ENCODE measurements at places on chromosomes 4 and X.

DNA sequence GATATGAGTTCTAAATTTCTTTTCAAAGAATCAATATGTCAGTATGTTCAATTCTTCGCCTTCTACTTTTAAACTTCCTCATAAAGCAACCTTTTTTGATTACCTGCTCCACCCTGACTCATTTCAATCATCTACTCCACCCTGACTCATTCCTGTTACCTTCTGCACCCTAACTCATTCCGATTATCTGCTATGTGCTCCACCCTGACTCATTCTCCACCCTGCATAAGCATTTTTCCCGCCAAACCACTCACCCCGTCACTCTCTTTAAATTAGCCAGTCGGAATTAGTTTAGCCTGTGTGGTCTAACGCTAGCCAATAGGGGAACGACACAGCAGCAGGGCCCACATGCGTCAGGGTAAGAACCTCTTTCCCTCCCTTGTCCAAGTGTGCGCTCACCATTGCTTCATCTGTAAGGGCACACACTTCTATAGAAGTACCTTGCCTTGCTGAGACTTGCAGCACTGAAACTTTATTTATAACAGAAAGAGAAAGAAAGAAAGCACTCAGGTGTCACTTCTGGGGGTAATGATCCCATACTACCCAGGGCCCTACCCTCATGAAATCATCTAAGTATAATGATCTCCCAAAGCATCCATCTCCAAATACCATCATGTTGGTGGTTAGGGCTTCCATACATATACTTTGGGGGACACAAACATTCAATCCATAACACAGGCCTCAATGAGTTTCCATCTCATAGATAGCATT, 875.2 kb downstream of the RAPGEF2 start:
- no peak for DNase-seq

- DNase-seq, result peak; percentile 35
Measured at GRCh38 chr4:140092094-140092851, 61.7 kb downstream of the MAML3 start.

DNA sequence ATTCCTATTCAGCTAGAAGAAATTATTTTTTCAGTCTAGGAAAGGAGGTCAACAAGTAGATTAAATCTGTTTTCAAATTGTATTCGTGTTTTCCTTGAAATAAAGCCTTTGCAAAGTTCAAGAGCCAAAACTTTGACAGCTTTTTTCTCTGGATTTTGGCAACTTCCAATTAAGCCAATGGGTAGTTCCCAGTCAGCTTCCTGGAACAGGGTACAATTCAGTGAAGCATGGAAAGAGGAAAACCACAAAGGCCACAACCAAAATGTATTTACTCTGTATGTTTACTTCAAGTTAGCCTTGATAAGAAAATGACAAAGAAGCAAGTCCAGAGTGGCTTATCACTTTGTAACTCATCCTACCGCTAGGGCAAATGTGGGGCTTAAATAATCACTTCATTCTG, 188.6 kb downstream of the COMMD8 start:
- no peak for DNase-seq

DNA sequence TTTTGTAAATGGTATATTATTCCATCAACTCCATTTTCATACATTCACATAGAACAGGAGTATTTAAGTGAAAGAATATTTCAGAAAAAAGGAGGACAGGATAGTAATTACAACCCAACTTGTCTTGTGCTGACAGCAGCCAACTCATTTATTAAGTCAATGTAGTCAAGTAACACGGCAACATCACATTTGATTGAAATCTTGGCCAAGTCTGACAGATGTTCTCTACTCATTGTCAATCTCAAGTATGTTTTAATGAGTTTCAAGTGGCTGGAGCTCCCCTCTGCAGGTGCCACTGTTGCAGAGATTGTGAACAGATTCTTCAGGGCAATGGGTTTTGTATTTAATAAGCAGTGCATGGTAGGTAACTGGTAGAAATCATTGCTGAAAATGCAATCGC, 332.5 kb downstream of the C4orf33 start:
- no peak for DNase-seq

DNA sequence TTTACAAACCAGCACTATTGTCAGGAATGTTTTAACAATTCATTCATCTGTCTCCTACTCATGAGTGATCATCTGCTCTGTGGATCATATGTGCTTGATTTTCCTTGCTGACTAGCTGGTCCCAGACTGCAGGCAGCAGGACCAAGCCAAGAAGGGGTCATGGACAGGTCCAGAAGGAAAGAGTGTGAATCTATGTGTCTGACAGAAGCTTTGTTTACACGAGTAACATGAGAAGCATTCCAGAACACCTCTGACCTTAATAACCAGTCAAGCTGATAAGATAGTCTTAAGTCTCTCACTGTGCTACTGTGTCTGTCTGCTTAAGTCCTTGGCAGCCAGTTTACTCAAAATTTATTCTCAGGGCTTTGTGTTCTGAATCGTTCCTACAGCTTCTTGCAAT, 39.0 kb downstream of the GUCY1A1 start:
- no peak for DNase-seq

DNA sequence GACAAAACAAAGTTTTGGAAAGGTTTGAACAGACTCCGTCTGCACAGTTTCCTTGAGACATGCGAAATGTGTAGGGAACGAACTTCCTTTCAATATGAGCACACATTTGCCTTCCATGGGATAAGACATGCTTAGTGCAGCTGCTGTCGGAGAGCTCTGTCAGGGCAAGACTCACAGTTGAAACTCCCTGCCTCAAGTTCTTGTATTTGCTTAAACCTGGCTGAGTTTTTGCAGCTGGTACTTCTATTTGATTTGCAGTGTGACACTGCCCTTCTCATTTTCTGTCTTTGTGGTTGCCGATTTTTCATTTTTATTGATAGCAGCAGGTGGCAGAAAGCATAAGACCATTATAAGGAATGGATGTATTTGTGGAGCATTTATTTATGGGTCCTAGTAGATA, 18.2 kb upstream of the RHOH start:
- peak; percentile 32 for DNase-seq

- no peak for DNase-seq
Measured at GRCh38 chr4:186810613-186811150, 87.0 kb upstream of the FAT1 start.

GRCh38 chr4:184729946-184730345, 4.0 kb downstream of the CENPU start:
- DNase-seq, result no peak

DNA sequence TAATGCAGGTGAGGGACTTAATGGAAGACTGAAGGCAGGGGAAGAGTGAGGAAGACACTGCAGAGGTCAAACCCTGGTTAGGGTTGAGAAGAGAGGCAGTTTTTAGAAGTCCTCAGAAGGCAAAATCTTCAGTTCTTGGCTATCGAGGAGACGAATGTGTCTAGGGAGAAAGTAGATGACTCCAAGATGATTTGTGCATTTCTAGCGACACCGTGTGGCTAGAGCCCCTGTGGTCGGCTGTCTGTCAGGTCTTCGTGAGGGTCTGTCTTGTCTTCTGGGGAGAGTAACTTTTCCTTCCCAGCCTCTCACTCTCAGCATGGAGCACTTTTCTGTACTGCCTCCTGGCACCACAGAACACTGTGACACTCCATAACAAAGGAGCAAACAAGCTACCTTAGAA, 458.1 kb downstream of the STIM2 start:
- no peak for DNase-seq

- no peak for DNase-seq
Measured at GRCh38 chrX:11888421-11888820, 130.4 kb downstream of the MSL3 start.

- no peak for DNase-seq
Measured at GRCh38 chr4:161828061-161828460, 335.7 kb downstream of the FSTL5 start.

DNA sequence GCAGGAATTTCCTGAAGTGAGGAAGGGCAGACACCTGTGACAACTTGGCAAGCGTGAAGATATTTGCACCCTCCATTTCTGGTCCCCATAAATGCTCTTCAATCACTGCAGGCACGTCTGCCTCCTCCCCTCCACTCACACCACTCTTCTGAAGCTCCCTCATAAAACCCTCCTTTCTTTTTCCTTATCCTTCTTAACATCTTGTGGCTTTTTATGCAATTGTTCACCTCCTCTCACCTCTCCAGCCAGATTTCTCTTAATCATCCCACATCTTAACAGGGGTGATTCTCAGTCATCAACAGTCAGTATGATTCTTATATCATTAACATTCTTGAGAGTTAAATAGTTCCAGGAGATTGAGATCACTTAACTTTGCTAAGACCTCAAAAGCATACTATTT, 277.4 kb downstream of the SPRY1 start:
- DNase-seq, result no peak

Data from NCI-H774 (cell line).